ENCODE measurements at places on chromosomes 12 and 14. TPM values are rescaled to one million over a fixed set of nuclear protein-coding genes. Genes with fewer than 3 reads are reported as not detected.

Gene TCL1B
- total RNA-seq = 5.5 TPM

Gene ENDOU
- not detected for total RNA-seq

DNA sequence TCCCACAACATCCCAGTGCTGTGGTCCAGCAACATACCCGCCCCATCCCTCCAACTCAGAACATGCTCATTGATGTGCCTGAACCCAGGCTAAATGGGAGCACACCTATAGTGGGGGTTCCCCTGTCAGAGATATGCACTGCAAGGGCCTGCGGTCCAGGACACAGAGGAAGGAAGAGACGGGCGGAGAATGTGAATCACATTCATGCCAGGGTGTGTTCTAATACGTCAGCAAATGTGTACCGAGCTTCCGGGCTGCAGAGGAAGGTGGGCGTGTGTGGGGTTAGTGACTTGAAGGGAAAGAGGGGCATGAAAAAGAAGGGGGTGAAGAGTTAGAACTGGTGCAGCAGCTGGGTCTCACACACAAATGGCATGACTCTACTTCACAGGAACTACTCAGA is 83.7 kb downstream of the DPF3 start:
- DNase-seq = no peak

Gene IL22
- total RNA-seq = not detected

Gene PIANP
- 2.2 TPM for total RNA-seq

Gene GPX2
- total RNA-seq = 1.8 TPM

GRCh38 chr12:20883288-20883687 is 72.8 kb downstream of the SLCO1B3 start:
- no peak for DNase-seq
- H3K4me3 ChIP-seq = no peak overlapping the region
- H3K27me3 ChIP-seq = no peaks in the 10 kb centered on the region
- no peaks in the 10 kb centered on the region for H3K36me3 ChIP-seq
- H3K27ac ChIP-seq = no peak overlapping the region
- H3K4me1 ChIP-seq = no peaks in the 10 kb centered on the region

Gene MYH6
- 0.23 TPM for total RNA-seq

Gene PPP1R36
- 0.42 TPM for total RNA-seq

Gene TAS2R30
- 9.7 TPM for total RNA-seq

- no peaks in the 10 kb centered on the region for H3K36me3 ChIP-seq
- H3K27me3 ChIP-seq = no peaks in the 10 kb centered on the region
- no peaks in the 10 kb centered on the region for H3K4me1 ChIP-seq
- no peak for DNase-seq
- H3K4me3 ChIP-seq = no peak overlapping the region
- H3K27ac ChIP-seq = no peak overlapping the region
Observed at GRCh38 chr14:66998013-66998412, 191.2 kb upstream of the GARIN2 start.

DNA sequence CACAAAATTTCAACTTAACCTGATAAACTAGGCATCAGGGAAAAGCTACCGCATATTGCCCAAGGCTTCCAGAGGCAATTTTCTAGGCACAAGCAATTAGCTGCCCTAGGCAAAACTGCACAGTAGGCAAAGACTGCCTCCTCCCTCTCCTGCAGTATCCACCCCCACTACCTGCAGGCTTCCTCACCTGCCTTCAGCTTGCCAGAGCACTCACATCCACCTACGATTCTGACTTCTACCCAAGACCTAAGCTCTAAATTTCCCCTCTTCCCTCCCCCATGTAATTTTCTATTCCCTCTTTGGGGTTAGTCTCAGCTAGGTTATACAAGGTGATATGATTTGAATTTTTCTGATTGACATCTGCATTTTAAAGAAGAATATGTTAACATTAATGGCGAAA is 21.9 kb upstream of the CCDC196 start:
- no peak overlapping the region for H3K4me3 ChIP-seq
- DNase-seq = no peak
- no peak overlapping the region for H3K27ac ChIP-seq
- H3K4me1 ChIP-seq = no peaks in the 10 kb centered on the region
- no peaks in the 10 kb centered on the region for H3K27me3 ChIP-seq
- H3K36me3 ChIP-seq = peaks cover 10% of the 10 kb centered on the region

GRCh38 chr12:78473136-78473535 is 391.4 kb upstream of the SYT1 start:
- no peaks in the 10 kb centered on the region for H3K27me3 ChIP-seq
- DNase-seq = no peak
- H3K4me1 ChIP-seq = no peaks in the 10 kb centered on the region
- no peak overlapping the region for H3K4me3 ChIP-seq

Gene FOXG1
- total RNA-seq = 0.12 TPM

Gene PTPRR
- 1.6 TPM for total RNA-seq

- peaks cover 50% of the 10 kb centered on the region for H3K4me1 ChIP-seq
- H3K27ac ChIP-seq = peak overlapping the region; percentile 87
- DNase-seq = no peak
- peak overlapping the region; percentile 61 for H3K4me3 ChIP-seq
- no peaks in the 10 kb centered on the region for H3K36me3 ChIP-seq
Observed at GRCh38 chr14:21099596-21099985, 1.1 kb upstream of the ZNF219 start.

Gene SMIM41
- 0.12 TPM for total RNA-seq

DNA sequence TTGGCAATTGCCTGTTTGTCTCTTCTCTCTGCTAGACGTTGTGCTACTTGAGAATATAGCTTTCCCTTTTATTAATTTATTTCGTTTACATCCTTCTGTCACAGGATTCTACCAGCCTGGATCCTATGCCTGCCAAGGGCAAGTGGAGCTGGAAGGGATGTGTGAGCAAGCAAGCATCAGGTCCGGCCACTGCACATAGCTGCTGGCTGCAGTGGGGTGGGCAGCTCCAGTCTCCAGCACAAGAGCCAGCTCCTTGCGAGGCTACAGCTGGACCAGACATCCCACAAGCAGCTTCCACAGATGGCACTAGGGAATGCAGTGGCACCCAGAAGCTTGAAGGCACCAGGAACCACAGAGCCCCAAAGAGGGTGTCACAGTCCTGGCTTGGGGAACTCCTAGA is 225.0 kb downstream of the KCNC2 start:
- no peak overlapping the region for H3K27ac ChIP-seq
- no peaks in the 10 kb centered on the region for H3K27me3 ChIP-seq
- no peak for DNase-seq

GRCh38 chr14:98769326-98769725 is 502.7 kb downstream of the BCL11B start:
- H3K27ac ChIP-seq = no peak overlapping the region
- peak; percentile 2 for DNase-seq
- H3K4me3 ChIP-seq = no peak overlapping the region
- H3K27me3 ChIP-seq = no peaks in the 10 kb centered on the region

Gene BTBD7
- total RNA-seq = 31.3 TPM

Gene KRT72
- total RNA-seq = not detected

DNA sequence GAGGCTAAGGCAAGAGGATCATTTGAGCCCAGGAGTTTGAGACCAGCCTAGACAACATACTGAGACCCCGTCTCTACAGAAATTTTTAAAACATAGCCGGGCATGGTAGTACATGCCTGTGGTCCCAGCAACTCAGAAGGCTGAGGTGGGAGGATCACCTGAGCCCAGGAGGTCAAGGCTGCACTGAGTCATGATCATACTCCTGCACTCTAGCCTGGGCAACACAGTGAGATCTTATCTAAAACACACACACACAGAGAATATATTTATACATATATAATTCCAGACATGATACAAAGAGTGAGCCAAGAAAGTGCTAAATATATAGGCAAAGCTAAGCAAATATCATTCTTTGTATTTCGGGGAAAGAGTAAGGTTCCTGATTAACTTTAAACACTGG is 9.4 kb downstream of the ZFC3H1 start:
- H3K36me3 ChIP-seq = peaks cover 20% of the 10 kb centered on the region
- H3K4me1 ChIP-seq = no peaks in the 10 kb centered on the region
- no peak overlapping the region for H3K27ac ChIP-seq
- H3K4me3 ChIP-seq = no peak overlapping the region
- H3K27me3 ChIP-seq = no peaks in the 10 kb centered on the region

GRCh38 chr12:108468196-108468968 is 46.7 kb upstream of the FICD start:
- no peaks in the 10 kb centered on the region for H3K36me3 ChIP-seq
- no peaks in the 10 kb centered on the region for H3K4me1 ChIP-seq
- no peaks in the 10 kb centered on the region for H3K27me3 ChIP-seq
- no peak overlapping the region for H3K27ac ChIP-seq

GRCh38 chr12:32419520-32419960 is 20.2 kb downstream of the FGD4 start:
- H3K27ac ChIP-seq = peak overlapping the region; percentile 68
- H3K27me3 ChIP-seq = no peaks in the 10 kb centered on the region
- 0 out of 2 replicates have a peak overlapping the region, but pooled peaks have one; percentile 13 for H3K4me3 ChIP-seq
- peaks cover 5% of the 10 kb centered on the region for H3K36me3 ChIP-seq

DNA sequence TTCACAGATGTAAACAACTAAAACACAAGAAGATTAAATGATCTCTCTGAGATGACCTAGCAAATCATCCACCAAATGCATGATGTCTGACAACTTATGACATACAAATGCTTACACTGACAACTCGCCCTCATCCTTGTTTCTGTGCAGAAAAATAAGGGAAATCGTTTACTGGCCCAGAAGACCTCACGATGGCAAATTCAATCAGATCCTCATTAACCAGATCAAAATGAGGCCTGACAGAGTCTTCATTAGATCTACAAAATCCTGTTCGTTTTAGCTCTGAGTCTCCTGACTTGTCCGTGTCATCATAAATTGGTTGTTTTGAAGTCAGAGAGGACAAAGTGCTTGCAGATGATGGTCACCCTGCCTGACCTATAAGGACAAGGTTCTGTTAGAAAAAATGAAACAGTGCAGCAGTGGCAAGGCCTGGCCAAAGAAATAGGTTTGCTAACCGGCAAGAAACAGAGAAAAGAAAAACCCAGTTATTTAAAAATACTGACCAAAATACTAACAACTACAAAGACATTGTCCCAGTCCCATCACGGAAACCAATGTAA is 109.5 kb downstream of the BTG1 start:
- H3K27me3 ChIP-seq = no peaks in the 10 kb centered on the region
- no peak for DNase-seq
- H3K27ac ChIP-seq = no peak overlapping the region
- no peaks in the 10 kb centered on the region for H3K36me3 ChIP-seq
- no peak overlapping the region for H3K4me3 ChIP-seq

DNA sequence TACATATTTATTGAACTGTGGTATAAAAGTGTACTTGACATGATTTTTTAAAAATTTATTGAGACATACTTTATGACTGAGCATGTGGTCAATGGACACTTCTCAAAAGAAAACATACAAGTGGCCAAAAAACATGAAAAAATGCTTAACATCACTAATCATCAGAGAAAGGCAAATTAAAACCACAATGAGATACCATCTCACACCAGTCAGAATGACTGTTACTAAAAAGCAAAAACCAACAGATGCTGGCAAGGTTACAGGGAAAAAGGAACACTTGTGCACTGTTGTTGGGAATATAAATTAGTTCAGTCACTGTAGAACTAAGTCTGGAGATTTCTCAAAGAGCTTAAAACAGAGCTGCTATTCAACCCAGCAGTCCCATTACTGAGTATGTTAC is 1177.6 kb downstream of the GALC start:
- H3K4me1 ChIP-seq = no peaks in the 10 kb centered on the region
- no peak for DNase-seq
- no peak overlapping the region for H3K27ac ChIP-seq
- no peaks in the 10 kb centered on the region for H3K36me3 ChIP-seq

DNA sequence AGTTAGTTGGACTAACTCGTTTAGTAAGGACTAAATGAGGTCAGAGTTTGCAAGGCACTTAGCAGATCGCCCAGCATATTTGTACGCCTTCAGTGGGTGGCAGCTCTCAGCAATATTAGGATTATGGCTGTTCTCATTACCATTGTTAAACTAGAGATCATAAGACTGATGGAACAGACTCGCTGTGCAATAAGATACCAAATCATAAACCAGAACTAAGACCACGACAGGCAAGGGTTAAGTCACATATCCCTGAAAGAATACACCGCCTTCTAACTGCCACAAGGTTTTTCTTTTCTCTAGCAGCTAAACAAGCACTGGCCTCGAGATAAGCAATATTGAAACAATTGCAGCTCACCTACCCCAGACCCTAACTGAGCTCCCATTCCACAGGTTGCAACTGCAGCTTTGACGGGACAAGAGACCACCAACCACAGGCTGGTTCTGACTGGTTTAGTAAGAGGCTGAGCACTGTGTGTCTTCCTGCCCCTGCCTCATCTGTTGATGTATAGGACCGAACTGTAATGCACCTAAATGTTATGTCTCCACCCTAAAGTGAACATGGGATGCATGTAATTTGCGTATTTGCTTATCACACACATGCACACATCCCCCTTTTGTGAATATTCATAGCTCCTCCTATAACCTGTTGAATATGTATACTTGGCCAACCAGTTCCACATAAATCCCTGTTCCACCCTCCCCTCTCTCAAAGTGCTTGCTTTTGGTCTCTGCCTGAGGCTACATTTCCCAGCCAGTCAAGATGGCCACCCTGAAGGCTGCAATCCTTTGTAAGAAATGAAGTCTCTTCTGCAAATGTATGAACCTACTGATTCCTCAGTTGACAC is 153.2 kb downstream of the CALM1 start:
- H3K4me3 ChIP-seq = no peak overlapping the region
- no peak overlapping the region for H3K27ac ChIP-seq
- no peaks in the 10 kb centered on the region for H3K27me3 ChIP-seq

Gene ERBB3
- total RNA-seq = 54.4 TPM

- no peak overlapping the region for H3K4me3 ChIP-seq
- no peak overlapping the region for H3K27ac ChIP-seq
- no peak for DNase-seq
- H3K36me3 ChIP-seq = no peaks in the 10 kb centered on the region
- no peaks in the 10 kb centered on the region for H3K27me3 ChIP-seq
Observed at GRCh38 chr12:130706885-130707570, 9.1 kb downstream of the RIMBP2 start.

Gene GRIP1
- 13.7 TPM for total RNA-seq

DNA sequence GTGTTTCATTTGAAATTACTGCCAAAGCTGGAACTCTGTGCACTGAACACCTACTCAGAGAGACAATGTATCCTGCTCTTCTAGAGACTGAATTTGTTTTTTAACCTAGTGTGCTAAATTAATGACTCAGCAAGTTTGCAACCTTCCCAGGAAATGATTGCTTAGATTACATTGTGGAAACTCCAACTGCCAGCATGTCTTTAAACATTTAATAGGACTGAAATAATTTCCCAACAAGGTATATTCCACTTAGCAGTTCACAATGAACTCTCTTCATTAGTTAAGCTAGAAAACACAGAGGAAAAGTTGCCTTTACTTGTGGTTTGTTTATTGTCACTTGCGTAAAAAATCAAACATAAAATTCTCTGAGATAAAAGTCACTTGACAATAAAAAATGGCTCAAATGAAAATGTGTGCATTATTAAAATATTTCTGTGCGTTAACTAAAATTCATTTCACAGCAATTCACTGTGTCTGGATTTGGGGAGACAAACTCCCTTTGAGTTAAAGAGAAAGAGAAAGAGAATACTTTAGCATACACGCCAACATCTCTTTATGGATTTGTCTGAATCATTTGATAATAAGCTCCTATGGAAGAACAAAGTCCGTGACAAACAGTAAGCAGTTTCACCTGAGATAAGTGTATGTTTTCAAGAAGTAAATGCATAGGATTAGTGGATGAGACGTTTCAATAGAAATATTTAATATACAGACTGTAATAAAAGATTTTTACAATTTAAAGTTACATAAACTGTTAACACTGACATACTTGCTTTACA is 284.0 kb downstream of the PRKD1 start:
- H3K36me3 ChIP-seq = no peaks in the 10 kb centered on the region
- H3K4me3 ChIP-seq = no peak overlapping the region
- H3K4me1 ChIP-seq = peaks cover 7% of the 10 kb centered on the region
- no peaks in the 10 kb centered on the region for H3K27me3 ChIP-seq
